Activated CD4-positive, alpha-beta memory T cell treated with anti-CD3 and anti-CD28 coated beads, Interleukin-2, amount 10 ng/mL, durations not matched to agents 7 days and 5 days (primary cell): ENCODE measurements at places on chromosomes 16 and 17. TPM values are rescaled to one million over a fixed set of nuclear protein-coding genes. Genes with fewer than 3 reads are reported as not detected.

Gene CA5A
- not detected for total RNA-seq

Gene IGFALS
- total RNA-seq, result 0.23 TPM

Gene SLC35G6
- not detected for total RNA-seq

Gene ATP1B2
- 0.50 TPM for total RNA-seq

Gene SSH2
- total RNA-seq, result 62.9 TPM

Gene LMF1
- 22.6 TPM for total RNA-seq

Gene PITPNM3
- total RNA-seq, result 0.63 TPM

Gene RNF157
- 83.9 TPM for total RNA-seq

Gene TBC1D3K
- total RNA-seq, result not detected

Gene TAOK1
- 50.0 TPM for total RNA-seq

Gene PLCD3
- 3.1 TPM for total RNA-seq

Gene ABCC12
- total RNA-seq, result not detected

Gene MRPL12
- 59.6 TPM for total RNA-seq

Gene BCL6B
- 0.88 TPM for total RNA-seq

Gene GCGR
- total RNA-seq, result not detected

Gene ZMYND15
- 0.10 TPM for total RNA-seq

Gene OVCA2
- 43.2 TPM for total RNA-seq

Gene SKAP1
- total RNA-seq, result 133 TPM

Gene DLX4
- 0.28 TPM for total RNA-seq

Gene TIMP2
- 3.3 TPM for total RNA-seq

Gene FOXC2
- total RNA-seq, result not detected

Gene ATP5PD
- total RNA-seq, result 242 TPM

Gene FOXK2
- 68.2 TPM for total RNA-seq

Gene ALOX15B
- total RNA-seq, result not detected

Gene NUFIP2
- 65.3 TPM for total RNA-seq

Gene OSGIN1
- total RNA-seq, result 0.88 TPM

Gene ACE
- total RNA-seq, result 12.2 TPM

Gene JPH3
- not detected for total RNA-seq

Gene NSMCE1
- 100 TPM for total RNA-seq

Gene SLC13A2
- total RNA-seq, result not detected

Gene CDT1
- total RNA-seq, result 133 TPM

Gene PARN
- 41.4 TPM for total RNA-seq

Gene ZNF689
- total RNA-seq, result 11.7 TPM

Gene PSME3IP1
- 115 TPM for total RNA-seq

Gene SDR42E2
- total RNA-seq, result not detected

Gene NFE2L1
- 70.2 TPM for total RNA-seq

Gene AATK
- 1.1 TPM for total RNA-seq

Gene KRTAP1-4
- not detected for total RNA-seq

Gene NOG
- 0.23 TPM for total RNA-seq

Gene CNEP1R1
- total RNA-seq, result 36.1 TPM

Gene MSLN
- not detected for total RNA-seq

Gene ATP2C2
- total RNA-seq, result not detected

Gene TEKT5
- total RNA-seq, result not detected

Gene MYL4
- not detected for total RNA-seq

Gene SHCBP1
- total RNA-seq, result 51.0 TPM

Gene CD300E
- not detected for total RNA-seq

Gene SGCA
- total RNA-seq, result 0.30 TPM

Gene GNG13
- total RNA-seq, result not detected
